Inflammatory macrophage treated with lipopolysaccharide for 4 hours (primary cell): ENCODE measurements at places on chromosomes 5 and 9.
A peak's percentile ranks its signal among the peaks of the same experiment; 100 is the strongest.

DNA sequence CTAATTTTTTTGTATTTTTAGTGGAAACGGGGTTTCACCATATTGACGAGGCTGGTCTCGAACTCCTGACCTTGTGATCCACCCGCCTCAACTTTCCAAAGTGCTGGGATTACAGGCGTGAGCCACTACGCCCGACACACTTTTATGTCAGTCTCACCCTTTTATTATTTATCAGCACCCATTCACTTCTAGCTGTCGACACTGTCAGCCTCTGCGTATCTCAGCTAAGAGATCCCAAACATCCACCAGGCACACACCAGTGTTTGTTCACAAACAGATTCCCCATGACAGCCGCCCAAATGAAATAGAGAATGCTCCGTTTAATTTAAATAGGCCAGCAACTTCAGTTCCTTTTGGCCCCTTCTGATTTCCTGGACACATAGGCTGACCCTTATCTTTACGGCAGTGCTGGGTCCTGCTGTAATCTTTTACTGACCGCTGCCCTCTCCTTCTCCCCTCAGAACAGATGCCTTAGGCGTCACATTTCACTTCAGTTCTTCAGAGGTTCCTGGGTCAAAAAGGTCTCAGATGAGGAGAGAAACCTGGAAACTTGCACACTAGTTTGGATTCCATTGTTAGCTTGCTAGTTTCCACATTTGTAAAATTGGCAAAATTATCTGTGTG is 43.1 kb upstream of the CKMT2 start:
- no peak for DNase-seq

DNA sequence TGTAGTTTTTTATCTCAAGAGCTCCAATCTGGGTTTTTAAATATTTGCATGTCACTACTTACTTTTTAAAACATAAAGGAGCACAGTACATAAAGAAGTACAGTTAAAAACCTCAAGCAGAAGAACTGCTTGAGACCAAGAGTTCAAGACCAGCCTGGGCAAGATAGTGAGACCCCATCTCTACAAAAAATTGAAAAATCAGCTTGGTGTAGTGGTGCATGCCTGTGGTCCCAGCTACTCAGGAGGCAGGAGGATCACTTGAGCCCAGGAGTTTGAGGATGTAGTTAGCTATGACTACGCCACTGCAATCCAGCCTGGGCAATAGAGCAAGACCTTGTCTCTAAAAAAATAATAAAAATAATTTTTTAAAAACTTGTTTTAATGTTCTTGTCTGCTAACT is 972.7 kb upstream of the DMAC1 start:
- DNase-seq: no peak

GRCh38 chr9:119020284-119020683 is 349.0 kb downstream of the BRINP1 start:
- DNase-seq: no peak

- no peak for DNase-seq
These were observed 16.5 kb upstream of the SIL1 start for GRCh38 chr5:139214646-139215045.

- no peak for DNase-seq
These were observed 236.8 kb downstream of the ACTL7B start for GRCh38 chr9:108618906-108619550.

- no peak for DNase-seq
These were observed 6.8 kb downstream of the IFNA8 start for GRCh38 chr9:21415493-21416267.

DNA sequence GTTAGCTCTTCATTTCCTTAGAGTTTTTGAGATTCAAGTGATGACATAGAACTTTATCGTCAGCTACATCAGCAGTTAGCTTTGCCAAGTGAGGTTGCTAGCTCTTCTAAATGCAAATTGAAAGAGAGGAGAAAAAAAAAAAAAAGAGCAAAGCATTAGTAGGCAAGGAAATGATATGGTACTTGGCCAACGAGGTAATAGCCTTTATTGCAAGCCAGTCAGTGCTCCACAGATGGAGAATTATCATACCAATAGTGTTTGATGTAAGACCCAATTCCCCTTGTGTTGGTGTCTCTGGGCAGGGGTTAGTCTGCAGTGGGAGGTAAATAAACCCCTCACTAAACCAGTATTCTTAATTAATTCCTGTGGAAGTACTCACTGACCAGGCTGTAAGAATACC is 992.1 kb downstream of the PTPRD start:
- DNase-seq: no peak

- DNase-seq: peak; percentile 14
These were observed 597.3 kb downstream of the PRELID2 start for GRCh38 chr5:145237843-145238242.

DNA sequence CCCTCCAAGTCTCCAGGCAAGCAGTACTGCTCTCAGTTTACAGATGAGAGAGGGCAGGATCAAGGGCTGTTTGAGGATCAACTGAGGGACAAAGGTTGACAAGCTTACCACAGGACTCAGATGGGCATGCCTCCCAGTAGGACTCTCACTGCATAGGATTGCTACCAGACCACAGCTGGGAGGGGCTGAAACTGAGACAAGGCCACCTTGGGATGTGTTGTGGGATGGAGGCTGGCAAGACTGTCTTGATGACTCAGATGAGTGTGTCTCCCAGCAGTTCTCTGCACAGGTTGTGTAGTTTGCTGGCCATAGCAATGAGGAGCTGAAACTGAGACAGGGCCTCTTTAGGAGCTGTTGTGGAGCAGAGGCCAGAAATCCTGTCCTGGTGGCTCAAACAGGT is 222.2 kb upstream of the IRX1 start:
- DNase-seq: no peak

- no peak for DNase-seq
These were observed 17.7 kb downstream of the SVEP1 start for GRCh38 chr9:110561826-110562225.

DNA sequence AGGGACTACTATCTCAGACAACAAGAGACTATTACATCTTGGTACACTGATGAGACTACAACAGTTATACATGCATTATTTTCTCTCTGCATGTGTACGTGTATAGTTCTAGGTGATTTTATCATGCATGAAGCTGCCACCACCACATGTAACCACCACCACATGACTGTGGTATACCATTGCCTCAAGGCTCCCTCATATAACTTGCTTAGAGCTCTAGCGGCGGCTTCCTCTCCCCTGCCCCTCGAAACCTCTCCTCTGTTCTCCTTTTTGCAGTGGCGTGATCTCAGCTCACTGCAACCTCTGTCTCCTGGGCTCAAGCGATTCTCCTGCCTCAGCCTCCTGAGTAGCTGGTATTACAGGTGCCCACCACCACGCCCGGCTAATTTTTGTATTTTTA is 162.3 kb downstream of the AOPEP start:
- DNase-seq: no peak

GRCh38 chr5:36939969-36940858 is 63.6 kb downstream of the NIPBL start:
- DNase-seq: peak; percentile 48

DNA sequence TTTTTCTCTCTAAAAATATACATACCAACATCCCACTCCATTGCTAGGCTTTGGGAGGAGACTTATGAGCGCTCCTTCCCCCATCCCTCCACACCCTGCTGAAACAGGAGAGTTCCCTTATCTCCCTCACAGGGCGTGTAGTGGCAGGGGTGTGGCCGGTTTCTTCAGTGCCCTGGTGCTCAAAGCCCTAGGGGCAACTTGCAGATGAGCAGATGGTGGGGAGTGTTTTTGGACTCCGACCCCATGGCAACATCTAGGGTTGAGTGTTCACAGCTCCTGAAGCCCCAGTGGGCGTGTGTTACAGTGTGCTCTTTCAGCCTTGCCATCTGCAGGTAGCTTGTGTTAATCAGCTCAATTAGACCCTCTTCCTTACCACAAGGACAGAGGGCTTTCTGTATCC is 409.5 kb downstream of the MAT2B start:
- DNase-seq: no peak
